Astrocyte (in vitro differentiated cells and primary cell): ENCODE measurements at places on chromosomes 5 and 9.

DNA sequence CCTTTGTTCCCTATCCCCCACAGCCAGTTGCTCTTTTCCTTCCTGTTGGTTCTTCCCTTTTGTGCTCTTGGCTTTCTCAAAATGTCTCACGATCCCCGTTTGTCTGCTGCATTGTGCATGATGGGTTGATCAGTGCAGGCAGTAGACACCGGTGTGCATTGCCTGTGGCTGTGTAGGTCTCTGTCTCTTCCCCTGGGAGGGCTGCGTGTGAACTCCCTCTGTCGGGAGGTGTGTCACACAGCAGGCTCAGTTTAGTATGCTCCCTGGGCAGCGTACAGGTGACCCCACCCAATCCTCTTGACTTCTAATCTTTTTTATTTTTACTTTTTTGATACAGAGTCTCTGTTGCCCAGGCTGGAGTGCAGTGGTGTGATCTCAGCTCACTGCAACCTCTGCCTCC lies 265.3 kb downstream of the FSTL4 start:
- no peak for DNase-seq

DNA sequence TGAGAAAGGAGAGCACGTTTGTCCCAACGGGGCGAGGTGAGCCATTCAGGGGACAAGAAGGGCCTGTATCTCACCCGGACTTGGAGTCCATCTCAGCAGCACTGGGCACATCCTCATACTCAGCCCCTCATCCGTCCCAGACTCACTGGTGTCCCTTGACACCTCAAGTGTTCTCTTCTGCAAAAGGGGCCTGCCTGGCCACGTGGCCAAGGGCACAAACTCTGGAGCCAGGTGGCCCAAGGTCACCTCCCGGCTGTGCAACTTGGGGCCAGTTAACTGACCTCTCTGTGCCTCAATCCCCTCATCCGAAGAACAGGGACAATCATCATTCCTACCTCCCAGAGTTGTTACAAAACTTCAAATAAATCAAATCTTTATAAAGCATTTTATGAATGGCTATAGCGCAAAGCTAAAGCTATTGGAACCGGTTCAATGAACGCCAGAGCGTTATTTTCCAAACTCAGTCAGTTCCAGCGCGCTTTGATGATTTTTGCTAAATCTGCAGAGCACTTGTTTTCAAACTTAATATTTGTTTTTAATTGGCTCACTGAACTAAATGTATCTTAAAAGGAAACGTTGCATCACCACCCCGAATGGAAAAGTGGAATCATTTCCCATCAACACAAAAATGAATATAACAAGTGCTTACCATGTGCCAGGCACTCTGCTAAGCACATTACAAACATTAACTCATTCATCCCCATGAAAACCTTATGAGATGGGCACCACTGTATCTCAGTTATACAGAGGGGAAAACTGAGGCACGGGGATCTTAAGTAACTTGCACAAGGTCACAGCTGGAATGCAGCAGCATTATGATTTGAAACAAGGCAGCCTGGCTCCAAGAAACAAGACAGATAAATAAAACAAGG lies 49.3 kb downstream of the DUSP1 start:
- no peak for DNase-seq

DNA sequence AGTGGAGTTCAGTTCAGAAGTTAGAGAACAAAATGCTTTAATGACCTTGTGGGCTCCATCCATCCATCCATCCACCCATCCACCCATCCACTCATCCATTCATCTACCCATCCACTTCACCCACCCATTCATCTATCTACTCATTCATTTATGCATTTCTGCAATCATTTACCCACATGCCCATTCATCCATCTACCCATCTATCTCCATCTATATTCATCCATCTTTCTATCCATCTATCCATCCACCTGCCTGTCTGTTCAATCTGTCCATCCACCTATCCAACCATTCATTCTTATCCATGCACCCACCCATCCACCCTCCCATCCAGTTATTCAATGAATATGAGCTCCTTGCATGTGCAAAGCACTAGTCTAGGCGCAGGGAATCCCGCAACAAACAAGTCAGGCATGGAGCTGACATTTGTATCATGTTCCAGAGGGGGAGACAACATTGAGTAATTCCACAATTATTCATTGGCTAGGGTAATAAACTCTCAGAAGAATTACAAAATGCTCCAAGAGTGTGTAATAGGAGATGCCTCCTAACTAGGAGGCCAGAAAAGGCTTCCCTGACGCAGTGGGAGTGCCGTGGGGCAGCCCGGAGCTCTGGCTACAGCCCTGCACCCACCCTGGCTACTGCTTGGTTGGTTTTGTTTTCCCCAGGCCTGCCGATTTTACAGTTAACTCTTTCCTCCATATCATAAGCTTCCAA lies 211.2 kb downstream of the NXNL2 start:
- peak; percentile 88 for DNase-seq

- no peak for DNase-seq
Measured at GRCh38 chr5:127094161-127094814, 21.0 kb upstream of the C5orf63 start.
